ENCODE measurements at places on chromosomes 11 and 22.

DNA sequence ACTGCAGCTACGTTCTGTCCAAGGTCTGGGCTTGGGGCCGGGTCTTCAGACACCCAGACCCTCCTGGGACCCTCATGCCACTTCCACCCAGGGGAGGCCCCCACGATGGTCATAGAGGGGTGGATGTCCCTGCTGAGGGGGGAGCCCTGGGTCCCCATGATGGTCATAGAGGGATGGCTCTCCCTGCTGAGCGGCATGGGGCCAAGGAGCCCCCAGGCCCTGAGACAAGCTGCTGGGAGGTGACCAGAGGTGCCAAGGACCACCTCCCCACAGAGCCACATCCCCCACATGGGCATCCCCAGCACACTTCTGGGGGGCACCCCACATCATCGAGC lies 7.2 kb downstream of the MUC5B start:
- DNase-seq: no peak

DNA sequence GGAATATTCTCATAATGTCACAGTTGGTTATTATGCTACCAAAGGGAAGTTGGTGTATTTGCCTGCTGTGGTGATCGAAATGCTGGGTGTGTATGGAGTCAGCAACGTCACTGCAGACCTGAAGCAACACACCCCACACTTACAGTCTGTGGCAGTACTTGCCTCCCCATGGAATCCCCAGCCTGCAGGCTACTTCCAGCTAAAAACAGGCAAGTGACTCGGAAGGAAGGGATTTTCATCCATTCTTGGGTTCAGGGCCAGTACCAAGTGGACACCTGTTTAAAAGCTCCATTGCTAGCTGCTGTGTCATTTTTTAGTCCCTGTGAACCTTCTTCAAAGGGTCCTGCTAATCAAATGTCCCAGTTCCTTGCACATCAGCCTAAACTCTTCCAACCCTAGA lies 149.6 kb downstream of the C11orf91 start:
- no peak for DNase-seq

- DNase-seq: no peak
Observed at GRCh38 chr22:33562501-33562900, 357.8 kb downstream of the LARGE1 start.

DNA sequence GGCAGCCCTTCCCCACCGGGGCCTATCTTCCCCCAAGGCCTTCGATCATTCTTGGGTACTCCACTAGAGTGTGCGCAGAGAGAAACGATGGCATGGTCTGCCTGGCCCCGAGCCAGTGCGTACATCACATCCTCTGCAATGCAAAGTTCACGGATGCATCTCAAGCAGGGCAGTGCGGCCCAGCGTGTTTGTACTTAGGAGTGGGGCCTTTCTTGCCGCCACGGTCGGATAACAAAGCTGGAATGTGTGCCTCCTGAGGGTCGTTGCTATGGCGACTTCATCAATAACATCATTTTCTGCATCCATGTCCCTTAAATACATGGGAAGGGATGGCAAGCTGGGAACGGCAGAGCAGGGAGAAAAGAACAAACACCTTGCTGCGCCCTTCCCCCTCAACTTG lies 73.9 kb downstream of the SCUBE1 start:
- DNase-seq: no peak

- no peak for DNase-seq
Observed at GRCh38 chr11:17719028-17719937, at the start of gene MYOD1. TSS of gene MYOD1 (plus strand) at chr11:17719571. CDS start at chr11:17719783, 212 bp downstream.

DNA sequence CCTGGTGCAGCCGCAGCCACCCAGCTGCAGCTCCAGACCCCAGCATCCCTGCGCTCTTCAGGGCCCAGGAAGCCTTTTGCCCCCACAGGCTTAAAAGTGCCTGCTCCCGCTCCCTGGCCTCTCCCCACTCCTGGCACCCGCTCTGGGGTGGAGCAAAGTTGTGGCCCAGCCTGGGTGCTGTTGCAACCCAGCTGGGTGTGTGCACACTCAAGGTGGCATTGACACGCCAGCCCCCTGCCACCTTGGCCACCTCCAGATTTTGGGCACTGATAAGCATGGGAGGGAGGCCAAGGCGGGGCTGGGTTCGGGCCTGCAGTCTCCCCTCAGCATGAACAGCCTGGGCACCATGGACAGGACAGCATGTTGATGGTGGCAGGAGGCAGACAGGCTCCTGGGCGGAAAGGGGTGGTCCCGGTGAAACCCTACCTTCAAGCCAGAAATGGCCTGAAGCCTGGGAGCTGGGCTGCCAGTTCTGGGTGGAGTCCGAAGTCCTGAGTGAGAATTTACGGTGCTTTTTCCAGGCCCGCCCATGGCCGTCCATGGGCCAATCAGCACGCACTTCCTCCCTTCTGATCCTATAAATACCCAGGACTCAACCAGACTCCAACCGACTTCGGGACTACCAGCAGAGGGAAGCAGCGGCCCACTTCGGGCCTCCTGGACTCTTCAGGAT lies 23.6 kb upstream of the RNASEH2C start:
- no peak for DNase-seq

DNA sequence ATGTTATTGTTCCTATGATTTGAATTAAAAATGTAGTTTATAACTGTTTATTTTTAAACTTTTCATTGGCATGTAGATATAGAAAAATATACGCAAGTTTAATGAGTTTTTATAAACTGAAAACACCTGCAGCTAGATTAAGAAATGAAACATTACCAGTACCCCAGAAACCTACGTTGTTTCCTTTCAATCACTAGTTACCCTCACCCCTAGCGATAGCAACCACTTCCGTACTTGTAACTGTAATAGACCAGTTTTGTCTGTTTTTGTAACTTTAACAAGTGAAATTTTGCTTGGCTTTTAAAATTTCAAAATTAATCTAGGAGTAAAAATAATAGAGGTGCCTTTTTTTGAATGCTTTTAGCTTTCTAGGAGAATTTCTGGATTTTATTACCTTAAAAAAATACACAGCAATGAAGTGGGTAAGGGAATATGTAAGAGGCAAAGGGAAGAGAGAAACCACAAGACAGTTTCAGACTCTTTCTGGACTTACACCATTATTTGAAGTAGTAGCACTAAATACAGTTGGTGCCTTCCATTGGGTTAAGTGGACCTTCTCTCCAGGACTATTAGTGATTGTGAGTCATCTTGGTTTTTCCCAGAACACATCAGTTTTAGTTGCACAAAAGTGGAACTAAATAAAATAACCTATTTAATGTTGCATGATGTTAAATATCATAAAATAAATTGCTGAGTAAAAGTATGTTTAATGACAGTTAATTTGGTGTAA lies 18.7 kb upstream of the NAT10 start:
- DNase-seq: no peak

- no peak for DNase-seq
Observed at GRCh38 chr22:17744430-17744829, 29.8 kb downstream of the BID start.

DNA sequence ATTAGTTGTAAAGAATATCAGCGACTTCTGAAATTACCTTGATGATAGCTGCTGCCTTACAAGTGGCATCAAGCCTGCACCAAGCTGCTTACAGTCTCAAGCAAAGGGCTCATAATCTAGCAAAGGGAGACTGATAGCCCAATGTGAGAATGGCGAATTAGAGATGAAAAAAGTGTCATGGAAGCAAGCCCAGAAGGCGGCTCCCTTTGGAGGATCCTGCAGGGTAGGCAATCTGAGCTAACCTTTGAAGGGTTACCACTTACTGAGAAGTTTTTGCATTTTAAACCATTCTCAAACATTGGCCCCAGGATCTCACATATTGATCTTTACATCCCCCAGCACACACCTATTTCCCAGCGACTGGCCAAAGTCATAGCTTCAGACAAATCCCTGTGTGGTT lies 18.5 kb downstream of the GAB2 start:
- DNase-seq: no peak

- no peak for DNase-seq
Observed at GRCh38 chr11:60003729-60004128, 13.3 kb upstream of the OOSP4B start.

GRCh38 chr11:79090191-79090705 lies 350.6 kb downstream of the TENM4 start:
- DNase-seq: no peak

DNA sequence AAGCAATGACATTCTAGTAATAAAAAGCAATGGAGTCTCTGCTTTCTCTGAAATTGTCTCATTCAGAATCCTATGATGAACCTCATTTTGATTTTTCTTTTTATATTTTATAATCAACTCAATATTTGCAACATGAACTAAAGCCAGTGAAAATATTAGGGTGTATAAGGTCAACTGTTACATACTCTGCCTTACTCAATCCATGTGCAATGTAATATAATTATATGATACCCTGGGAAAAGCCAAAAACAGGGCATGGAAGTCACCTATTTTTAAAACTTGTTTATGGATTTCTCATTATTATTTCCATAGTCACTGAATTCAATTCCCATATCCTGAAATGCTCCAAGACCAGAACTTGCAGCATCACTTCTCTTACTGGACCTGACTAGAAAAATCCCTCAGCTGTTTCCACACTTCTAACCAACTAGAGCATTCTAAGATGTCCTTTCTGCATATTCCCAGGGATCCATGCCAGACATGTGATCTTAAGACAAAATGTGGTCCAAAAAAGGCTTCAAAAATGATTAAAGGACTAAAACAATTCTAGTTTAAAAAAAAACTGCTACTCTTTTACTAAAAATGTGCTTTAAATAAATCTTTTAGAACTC lies 97.3 kb downstream of the GUCY1A2 start:
- no peak for DNase-seq

DNA sequence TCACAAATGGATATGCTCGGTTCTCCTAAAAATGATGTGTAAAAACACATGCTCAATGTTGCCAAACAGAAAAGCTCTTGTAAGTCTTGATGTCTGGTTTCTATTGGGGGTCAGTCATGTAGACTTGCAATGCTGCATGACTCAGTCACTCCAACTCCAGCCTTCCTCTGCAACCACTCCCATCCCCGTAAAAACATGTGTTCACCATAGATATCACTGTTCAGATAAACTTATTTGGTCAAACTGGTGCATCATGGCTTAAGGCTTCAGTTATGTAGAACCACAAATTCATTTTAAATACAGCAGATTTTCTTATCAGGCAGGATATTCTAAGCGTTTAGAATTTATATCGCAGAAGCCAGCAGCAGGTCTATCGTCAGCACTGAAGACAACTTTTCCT lies 298.4 kb upstream of the LUZP2 start:
- no peak for DNase-seq

DNA sequence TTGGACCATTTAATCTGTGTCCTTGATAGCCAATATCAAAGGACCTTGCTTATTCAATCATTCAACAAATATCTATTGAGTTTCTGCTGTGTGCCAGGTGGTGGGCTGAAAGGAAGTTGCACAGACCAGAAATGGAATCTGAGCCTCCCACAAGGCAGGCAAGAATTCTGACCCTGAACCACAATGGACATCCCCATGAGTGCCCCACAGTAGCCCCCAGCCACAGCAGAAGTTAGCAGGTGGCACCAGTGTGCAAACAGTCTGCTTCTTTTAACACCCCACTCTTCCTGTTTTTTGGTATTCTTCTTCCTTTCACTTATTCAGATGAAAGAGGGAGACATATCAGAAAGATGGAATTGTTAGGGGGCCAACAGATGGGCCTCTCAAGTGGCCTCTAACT lies 12.2 kb upstream of the SERPING1 start:
- DNase-seq: no peak

GRCh38 chr11:47788181-47788580 lies 21.0 kb upstream of the FNBP4 start:
- no peak for DNase-seq

GRCh38 chr22:28239941-28240340 lies 320.9 kb upstream of the PITPNB start:
- no peak for DNase-seq

GRCh38 chr11:112623057-112623456 lies 338.2 kb upstream of the NCAM1 start:
- DNase-seq: no peak

DNA sequence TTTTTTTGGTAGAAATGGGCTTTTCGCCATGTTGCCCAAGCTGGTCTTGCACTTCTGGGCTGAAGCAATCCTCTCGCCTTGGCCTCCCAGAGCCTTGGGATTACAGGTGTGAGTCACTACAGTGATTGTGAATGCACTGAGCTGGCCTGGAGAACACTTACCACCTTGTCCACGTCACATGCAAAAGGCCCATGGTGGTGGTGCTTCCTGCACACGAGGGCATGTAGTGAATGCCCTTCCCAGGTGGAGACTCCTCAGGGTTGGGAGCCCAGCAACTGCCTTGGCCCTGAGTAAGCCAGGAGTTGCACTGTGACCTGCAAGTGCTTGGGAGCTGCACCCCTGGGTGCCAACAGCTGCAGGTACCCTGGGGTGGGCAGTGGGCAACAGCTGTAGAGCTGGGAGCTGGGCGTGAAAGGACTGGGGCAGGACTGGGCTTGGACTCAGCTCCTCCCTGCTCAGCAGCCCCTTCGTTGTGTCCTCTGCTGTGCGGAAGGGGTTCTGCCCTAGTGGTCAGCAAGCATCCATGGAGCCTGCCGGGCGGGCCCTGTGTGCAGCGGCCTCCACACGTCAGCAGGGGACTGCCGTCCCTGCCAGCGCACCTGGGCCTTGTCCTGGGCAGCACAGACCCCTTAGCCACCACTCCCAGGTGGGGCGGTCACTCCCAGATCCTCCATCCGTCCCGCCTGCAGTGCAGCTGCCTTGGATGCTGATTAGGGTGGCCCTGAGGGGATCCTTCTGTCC lies 9.3 kb upstream of the ADORA2A start:
- no peak for DNase-seq

GRCh38 chr11:117618302-117618981 lies 178.6 kb downstream of the DSCAML1 start:
- DNase-seq: no peak

DNA sequence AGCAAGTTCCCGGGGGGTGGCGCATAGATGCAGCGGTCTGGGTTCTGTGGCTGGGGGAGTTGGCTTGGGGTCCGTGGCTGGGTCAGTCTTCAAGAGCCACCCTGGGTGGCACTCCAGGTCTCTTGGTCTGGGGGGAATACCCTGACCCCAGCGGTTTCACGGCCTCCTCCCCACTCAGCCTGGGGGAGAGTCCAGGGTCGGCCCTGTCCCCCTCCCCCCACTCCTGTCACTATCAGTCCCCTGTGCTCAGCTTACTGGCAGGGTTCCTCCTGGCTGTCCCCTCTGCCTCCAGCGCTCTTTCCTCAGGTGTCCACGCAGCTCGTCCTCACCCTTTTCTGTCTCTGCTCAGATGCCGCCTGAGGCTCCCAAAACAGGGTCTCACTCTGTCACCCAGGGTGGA lies 68.5 kb upstream of the PARVG start:
- no peak for DNase-seq

DNA sequence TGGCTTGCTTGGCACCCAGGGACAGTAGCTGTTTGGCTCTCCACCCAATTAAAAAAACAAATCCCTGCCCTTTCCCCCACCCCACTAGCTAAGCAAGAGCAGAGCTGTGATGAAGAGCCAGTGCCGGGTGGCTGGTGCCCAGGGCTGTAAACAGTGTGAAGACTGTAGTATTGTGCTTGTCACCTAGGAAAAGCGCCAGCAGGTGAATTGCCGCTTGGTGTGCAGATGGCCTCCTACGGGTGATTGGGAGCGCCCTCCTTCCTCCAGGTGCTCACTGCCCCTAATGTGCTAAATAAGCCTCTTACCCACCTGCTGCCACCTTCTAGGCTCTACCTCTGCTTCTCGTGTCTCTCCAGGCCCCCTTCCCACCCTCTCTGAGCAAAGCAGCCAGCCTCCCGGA lies 18.4 kb upstream of the RAPSN start:
- no peak for DNase-seq

Data from hypothalamus (tissue), 51 donors.